Motor neuron (in vitro differentiated cells): ENCODE measurements at places on chromosomes 11 and 22.

- ATAC-seq, result peak; percentile 42
Observed at GRCh38 chr11:119338318-119338890, 2.3 kb downstream of the C1QTNF5 start.

DNA sequence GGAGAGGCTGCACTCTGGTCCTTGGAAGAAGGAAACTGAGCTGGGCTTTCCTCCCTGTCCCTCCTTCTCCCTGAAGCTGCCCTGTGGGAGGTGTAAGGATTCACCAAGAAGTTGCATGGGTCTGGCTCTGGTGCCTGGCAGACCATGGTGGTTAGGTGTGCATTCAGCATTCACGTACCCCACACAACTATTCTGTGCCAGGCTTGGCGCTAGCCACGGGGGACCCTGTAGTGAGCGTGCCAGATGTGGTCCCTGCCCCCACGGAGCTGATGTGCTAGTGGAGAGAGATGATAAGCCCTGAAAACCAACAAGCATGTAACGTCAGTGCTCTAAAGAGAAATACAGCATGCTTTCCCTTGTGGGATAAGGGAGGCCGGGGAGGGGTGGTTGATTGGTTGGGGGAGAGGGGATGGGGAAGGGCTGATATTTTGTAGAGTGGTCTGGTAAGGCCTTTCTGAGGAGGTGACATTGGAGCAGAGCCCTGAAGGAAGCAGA, 48.9 kb downstream of the CD82 start:
- ATAC-seq, result no peak

GRCh38 chr22:30809086-30809485, 114.4 kb downstream of the OSBP2 start:
- ATAC-seq, result no peak

- ATAC-seq, result peak; percentile 84
Observed at GRCh38 chr22:50341977-50342650, 1.0 kb upstream of the PPP6R2 start.

GRCh38 chr22:42228483-42228882, 42.0 kb downstream of the TCF20 start:
- ATAC-seq, result no peak

- ATAC-seq, result peak; percentile 97
Observed at GRCh38 chr11:57761301-57762234, at the start of gene CTNND1. Gene CTNND1, plus strand, starts transcription at chr11:57761802. Its CDS starts 29,677 bp downstream, at chr11:57791479.

GRCh38 chr22:28369854-28370253, 309.8 kb downstream of the TTC28 start:
- peak; percentile 88 for ATAC-seq

DNA sequence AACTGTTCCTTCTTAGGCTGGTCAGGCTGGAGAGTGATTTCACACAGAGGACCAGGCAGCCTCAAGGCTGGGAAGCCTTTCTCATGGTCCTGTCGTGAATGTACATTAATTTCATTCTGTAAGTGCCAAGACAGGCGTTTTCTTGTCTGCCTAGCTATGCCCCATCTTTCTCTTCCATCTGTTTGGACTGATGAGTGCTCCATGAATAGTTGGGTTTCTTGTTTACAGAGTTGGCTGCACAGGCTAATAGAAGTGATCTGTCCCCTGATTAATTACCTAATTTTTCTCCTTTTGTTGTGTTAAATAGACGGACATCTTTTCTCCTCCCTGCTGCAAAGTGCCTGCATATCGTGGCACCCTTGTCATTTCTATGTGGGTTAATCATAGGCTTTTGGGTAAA, 135.8 kb upstream of the NARS2 start:
- ATAC-seq, result peak; percentile 88

DNA sequence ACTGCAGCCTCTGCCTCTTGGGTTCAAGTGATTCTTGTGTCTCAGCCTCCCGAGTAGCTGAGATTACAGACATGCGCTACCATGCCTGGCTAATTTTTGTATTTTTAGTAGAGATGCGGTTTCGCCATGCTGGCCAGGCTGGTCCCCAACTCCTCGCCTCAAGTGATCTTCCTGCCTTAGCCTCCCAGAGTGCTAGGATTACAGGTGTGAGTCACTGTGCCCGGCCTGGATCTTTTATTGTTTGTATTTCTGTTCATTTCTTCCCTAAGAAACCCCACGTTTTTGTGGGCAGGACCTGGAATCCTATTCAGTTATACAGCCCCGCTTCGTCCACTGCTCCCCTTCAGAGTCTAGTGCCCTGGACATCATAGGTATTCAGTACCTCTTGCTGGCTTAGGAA, 28.7 kb downstream of the ZBTB16 start:
- no peak for ATAC-seq

DNA sequence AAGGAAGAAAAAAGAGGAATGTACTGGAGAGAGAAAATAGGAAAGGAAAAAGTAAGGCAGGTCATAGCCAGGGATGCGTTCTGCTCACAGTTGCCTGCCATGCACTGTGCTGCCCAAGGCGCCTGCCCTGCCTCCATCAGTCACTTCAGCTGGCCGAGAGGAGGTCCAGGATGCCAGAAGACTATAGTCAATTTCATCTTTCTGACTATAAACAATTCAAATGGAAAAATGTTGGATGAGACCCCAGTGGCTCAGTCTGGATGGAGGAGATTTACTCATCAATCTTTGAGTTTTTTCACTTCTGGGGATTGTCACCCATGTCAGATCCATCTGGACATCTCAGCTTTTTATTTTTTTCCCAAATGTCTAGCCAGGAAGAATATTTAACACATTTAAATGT, 36.7 kb upstream of the CLMP start:
- no peak for ATAC-seq

GRCh38 chr22:30538280-30538679, 8.3 kb downstream of the SEC14L6 start:
- no peak for ATAC-seq

GRCh38 chr11:103959279-103959942, 77.0 kb upstream of the DDI1 start:
- ATAC-seq, result no peak

DNA sequence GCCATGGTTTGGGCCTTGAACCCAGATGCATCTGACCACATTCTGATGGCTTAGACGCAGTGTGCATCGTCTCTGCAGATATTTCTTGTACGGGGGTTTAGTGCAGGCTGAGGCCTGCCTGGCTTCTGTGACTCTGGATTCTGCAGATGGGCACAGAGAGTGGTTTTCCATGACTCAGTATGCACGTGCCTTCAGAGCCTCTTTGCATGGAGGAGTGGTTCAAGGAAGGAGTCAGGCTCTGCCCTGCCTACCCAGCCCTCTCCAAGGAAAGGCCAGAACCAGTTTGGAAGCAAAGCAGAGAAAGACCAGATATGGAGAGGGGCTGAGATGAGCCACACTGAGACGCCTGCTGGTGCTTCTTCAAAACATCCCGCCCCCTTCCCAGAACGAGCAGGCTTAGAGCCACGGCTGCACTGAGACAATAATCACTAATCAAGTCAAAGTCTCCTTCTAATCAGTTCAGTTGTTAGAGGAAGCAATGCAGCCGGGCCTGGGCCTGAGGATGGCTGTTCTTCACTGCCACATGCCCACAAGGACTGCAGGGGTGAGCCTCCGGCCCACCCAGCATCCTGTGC, 308.9 kb downstream of the NXPE2 start:
- ATAC-seq, result peak; percentile 31

DNA sequence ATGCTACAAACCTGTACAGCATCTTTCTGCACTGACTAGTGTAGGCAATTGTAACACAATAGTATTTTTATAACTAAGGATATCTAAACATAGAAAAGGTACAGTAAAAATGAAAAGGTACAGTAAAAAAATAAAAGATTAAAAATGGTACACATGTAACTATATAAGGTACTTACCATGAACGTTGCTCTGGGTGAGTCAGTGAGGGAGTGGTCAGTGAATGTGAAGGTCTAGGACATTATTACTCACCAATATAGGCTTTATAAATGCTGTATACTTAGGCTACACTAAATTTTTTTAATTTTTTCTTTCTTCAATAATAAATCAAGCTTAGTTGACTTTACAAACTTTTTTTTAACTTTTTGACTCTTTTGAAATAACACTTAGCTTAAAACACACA, 59.9 kb downstream of the EIF3M start:
- peak; percentile 60 for ATAC-seq

DNA sequence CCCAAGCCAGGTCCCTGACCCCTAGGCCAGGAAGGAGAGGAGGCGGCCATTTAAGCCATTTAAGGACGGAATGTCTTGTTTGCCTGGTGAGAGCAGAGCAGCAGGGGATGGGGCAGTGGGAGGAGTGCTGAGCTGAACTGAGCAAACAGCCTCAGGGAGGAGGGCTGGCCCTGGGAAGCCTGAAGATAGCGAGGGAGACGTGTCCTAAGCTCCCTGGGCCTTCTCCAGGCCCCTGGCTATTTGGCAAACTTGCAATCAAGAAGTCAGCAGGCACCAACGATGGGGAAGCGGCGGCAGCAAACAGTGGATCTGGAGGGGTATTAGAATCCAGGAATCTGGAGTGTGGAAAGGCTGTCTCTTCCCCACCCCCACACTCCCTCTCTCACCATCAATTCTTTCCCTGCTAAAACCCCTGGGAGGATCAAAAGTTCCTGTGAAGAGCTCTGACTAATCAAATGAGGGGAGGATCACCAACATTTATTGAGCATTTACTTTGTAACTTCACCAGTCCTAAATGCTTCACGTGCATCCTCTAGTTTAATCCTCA, 8.8 kb downstream of the BCL9L start:
- no peak for ATAC-seq

GRCh38 chr11:94751786-94752185, 16.4 kb upstream of the AMOTL1 start:
- no peak for ATAC-seq

DNA sequence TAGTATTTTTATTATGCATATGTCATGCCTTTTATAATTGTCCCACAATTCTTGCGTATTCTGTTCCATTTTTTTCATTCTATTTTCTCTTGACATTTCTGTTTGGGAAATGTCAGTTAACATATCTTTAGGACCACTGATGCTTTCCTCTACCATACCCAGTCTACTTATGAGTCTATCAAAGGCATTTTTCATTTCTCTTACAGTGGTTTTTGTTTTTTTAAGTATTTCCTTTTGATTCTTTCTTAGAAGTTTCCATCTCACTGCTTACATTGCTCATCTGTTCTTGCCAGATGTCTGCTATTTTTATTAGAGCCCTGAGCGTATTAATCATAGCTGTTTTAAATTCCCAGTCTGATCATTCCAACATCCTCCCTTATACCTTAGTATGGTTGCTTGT, 29.3 kb upstream of the OR8B8 start:
- no peak for ATAC-seq

DNA sequence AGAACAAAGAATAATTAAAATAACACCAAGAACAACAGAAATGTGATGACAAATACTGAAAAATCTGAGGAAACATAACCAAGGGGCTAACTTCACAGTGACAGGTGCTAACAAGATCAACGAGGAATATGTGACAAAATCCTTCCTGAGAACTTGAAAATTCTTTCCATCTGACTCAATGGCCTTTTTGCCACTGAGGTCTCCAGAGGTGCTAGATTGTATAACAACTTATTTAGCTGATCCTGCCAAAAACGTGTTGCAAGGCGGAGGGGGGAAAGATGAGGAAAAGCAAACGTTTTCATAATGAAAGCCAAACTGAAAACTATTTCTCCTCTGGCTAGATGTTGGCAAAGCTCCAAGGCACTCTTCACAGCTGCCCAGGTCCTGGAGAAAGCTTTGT, 364.5 kb downstream of the NTM start:
- ATAC-seq, result no peak

GRCh38 chr11:79290761-79291160, 150.1 kb downstream of the TENM4 start:
- no peak for ATAC-seq

GRCh38 chr11:32172848-32173834, 82.3 kb downstream of the RCN1 start:
- peak; percentile 73 for ATAC-seq

GRCh38 chr22:29948385-29948769, 65.4 kb downstream of the MTMR3 start:
- no peak for ATAC-seq

GRCh38 chr11:83025267-83025704, 46.4 kb downstream of the RAB30 start:
- peak; percentile 71 for ATAC-seq

DNA sequence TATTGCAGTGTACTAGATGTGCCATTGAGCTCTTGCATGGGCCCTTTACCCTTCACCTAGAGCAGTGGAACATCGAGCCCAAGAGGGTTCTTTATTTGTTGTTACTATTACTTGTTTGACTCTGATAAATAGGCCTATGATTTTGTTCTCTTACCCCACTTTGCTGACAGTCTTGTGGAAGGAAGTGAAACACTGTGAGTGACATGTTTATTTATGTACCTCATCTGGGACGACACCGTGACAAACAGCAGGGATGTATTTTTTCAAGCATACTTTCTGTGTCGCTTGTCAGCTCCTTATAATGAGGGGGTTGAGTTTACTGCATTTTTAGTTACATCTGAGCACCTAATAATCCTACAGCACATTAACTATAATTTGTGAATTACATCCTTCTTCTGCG, 1010.3 kb upstream of the TENM4 start:
- ATAC-seq, result no peak

GRCh38 chr11:57459164-57460021, 935 bp upstream of the RTN4RL2 start:
- ATAC-seq, result no peak

GRCh38 chr11:125242141-125242775, 77.7 kb downstream of the PKNOX2 start:
- ATAC-seq, result no peak

- ATAC-seq, result no peak
Observed at GRCh38 chr11:126390272-126390867, 34.9 kb downstream of the ST3GAL4 start.

DNA sequence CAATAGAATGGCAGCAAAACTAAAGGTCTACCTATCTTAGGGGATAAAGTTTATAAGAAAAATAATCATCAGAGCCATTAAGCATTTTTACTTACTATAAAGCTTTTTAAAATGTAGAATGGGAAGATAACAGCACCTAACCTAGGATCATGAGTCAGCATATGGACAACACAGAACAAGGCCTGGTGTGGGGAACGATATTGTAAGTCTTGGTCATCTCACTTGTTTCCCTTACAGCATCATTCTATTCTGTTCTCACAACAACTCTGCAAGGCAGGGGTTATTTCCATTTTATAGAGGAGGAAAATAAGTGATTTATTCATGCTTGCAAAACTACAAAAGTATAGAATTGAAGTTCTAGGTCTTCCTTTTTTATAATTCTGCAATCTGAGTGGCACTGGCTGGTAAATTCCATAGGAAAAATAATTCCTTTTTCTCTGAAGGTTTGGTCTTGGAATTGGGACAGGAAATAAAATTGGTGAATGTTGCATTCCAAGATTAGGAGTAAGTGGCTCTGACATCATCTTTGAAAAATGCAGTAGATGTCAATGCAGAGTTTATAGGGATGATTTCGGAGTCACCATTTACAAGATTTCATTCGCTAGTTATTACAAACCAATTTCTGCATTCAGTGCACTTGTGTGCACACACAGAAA, 423.0 kb downstream of the DYNC2H1 start:
- ATAC-seq, result no peak

GRCh38 chr11:99268886-99269285, 248.1 kb downstream of the CNTN5 start:
- peak; percentile 38 for ATAC-seq

DNA sequence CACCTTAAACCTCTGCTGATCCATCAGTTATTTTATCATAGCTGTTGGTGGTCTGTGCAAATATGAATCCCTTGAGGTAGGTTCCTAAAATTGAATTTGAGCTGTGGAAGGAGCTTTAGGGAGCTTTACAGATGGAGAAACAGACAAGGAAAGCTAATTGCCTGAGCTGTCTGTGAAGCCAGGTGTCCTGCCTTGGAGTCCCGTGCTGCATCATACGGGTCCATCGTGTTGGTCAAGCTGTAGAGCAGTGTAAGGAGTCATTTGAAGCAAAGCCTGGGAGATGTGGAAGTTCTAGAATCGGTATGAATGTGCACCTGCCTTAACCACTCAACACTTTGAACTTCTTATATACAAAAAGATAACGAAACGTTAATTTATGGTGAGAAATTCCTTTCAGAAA, 1.0 kb downstream of the POLA2 start:
- no peak for ATAC-seq
